ENCODE measurements at places on chromosomes 13 and 19.

DNA sequence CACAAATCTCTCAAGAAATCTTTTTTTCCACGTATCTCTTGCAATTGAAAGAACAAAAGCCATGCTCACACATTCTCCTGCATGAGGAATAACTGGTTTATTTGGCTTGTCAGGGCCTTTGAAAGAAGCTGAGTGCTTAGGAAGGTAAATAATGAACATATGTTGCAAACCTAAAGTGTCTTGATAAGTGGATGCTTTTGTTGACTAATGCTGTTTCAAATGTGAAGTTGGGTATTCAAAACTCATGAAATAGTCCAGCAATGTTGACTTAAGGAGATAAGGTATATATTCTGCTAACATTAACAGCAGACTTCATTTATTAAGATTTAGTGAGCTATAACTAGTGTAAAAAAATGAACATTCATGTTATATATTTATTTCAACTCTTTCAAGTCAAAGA, 1792.7 kb upstream of the MIR17HG start:
- no peak for DNase-seq

- no peak for DNase-seq
These were observed 100.2 kb upstream of the MBNL2 start for GRCh38 chr13:97121894-97122293.

DNA sequence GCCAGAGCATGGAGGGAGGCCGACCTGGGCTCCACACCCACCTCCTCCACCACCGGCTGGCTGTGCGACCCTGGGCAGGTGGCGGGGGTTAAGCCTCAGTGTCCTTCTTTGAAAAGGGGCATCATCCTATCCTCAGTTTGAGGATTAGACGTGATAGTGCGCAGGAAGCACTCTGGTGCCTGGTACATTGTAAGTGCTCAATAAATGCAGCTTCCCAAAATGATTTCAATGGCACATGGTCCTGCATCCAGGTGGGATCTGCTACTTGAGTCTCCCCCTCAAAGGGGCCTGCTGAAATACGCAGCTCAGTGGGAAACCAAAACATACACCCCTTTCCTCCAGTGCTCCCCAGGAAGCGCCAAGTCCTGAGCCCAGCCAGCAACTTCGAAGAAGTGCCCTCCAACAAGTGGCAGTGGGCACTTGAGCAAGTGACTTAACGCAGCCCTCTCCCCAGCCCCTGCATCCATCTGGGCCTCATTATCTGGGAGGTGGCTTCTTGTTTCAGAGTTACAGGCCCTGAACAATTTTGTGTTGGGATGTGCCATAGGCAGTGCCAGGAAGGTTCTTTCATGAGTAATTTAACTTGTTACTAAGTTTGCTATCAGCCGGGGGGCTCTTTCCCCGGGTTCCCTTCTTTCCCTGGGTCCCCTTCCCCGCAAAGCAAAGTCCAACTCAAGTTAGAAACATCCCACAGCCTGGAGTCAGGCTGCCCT, 17.9 kb downstream of the ACTN4 start:
- no peak for DNase-seq

GRCh38 chr13:111508902-111509509, 188.6 kb downstream of the TEX29 start:
- DNase-seq: no peak

GRCh38 chr13:112722433-112723263, 32.8 kb downstream of the ATP11A start:
- no peak for DNase-seq

GRCh38 chr13:31067416-31068118, 94.1 kb downstream of the HSPH1 start:
- no peak for DNase-seq

DNA sequence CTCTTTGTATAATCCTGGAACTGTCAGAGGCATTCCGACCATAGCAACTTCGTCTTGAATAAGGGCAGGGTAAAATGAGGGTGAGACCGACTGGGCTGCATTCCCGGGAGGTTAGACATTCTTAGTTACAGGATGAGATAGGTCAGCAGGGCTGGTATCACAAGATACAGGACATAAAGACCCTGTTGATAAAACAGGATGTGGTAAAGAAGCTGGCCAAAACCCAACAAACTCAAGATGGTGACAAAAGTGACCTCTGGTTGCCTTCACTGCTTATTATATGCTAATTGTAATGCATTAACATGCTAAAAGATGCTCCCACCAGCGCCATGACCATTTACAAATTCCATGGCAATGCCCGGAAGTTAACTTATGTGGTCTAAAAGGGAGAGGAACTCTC, 27.7 kb upstream of the MBNL2 start:
- DNase-seq: peak; percentile 18

DNA sequence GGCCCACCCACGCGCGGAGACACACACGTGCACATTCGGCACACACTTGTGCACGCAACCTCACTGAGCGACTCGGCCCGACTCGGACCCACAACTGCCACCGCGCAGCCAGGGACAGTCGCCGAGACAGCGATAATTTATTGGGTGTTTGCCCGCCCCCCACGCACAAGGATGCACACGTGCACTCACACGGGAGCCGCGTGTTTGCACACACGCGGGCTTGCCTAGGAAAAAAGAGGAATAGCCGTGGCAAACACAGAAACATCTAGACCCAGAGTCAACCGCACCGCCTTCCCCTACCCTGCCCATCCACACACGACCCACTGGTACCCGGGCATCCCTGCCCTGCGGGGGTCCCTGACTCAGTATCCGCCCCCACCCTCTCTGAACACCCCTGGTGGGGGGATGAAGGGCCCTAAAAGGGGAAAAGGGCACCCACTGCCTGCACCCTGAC, 1.1 kb upstream of the SSBP4 start:
- DNase-seq: no peak

DNA sequence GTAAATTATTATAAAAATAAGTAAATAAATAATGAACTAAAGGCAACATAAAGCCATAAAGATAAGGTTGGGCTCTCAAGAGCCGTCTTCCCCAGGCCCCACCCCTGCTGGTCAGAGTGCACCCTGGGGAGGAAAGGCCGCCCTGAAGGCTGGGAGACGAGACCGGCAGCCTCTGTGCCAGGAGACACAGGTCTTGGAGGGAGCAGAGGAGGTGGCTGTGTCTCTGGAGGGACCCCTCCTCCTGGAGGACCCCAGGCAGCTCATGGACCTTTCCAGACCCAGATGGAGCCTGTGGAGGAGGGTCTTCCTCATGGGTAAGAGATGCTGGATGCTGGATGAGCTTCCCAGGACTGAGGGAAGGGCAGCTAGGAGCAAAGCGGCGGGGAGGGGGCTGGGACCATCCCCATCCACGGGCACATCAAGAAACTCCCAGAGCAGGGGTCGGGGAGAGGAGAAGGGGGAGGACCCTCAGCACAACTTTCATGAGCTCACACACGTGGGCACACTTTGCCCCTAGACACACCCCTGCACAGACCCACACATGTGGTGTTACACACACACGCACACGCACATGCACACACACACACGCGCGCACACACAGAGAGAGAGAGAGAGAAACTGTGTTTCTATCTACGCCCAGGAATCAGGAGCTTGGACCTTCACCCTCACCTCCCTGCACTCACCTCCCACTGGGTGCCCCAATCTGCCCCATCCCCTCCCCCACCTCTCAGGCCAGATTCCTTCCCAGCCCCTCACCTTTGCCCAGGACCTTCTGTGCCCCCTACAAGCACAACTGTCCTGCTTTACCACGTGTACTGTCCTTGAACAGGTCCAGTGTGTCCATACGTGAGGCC, at the start of gene CEACAM18:
Gene CEACAM18, plus strand, starts transcription at position 159 of the 854 bp plus-strand sequence.
- no peak for DNase-seq

GRCh38 chr13:21014502-21015170, 46.8 kb downstream of the LATS2 start:
- DNase-seq: no peak

- no peak for DNase-seq
These were observed 44.3 kb downstream of the SPRY2 start for GRCh38 chr13:80296638-80297037.

DNA sequence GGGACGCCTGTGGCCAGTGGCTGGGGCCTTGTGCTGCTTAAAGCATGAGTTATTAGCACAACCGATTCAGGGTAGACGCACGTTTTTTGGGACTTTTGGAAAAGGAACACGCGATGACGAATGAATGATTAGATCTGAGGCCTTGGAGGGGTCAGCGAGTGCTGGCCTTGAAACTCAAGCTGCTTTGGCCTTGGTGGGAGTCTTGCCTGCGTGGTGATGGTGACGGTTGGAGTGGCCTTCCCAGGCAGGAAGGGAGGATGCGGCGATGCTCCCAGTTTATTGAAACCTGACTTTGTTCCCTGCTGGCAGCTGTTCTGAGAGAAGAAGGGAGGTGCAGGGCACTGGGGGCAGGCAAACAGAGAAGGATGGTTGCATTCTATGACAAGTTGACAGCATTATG, 63.1 kb upstream of the RNF113B start:
- no peak for DNase-seq

DNA sequence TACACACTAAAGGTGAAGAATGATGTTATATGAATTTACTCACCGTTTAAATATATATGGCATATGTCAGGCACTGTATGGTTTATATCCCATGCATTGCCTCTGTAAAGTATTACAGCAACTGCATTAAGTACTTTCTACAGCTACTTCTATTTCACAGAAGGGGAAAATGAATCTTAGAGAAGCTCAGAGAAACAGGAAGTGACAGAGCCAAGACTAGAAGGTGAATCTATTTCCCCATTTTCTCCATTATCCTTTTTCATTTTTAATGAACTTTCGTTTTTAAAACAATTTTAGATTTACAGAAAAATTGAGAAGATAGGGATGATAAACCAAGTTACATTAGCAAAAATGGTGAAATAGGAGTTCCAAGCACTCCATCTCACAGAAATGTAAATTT, 863.3 kb downstream of the UQCRFS1 start:
- no peak for DNase-seq

DNA sequence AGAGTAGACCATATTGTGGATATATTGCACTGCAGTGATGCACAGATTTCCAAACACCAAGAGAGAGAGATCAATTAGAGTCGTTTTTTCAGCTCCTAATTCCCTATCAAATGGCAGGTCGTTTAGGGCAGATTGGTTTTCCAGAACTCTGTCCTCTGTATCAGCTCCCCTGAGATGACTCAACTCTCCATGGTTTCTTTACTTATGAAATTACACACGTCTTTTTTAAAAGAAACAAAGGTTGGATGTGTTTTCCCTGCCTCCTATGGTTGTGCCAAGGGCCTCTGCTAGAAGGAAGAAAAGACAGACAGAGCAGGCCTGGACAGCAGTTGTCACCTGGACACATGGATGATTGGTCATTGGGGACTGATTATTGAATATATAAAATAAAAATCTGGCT, 478.1 kb upstream of the NBEA start:
- no peak for DNase-seq

DNA sequence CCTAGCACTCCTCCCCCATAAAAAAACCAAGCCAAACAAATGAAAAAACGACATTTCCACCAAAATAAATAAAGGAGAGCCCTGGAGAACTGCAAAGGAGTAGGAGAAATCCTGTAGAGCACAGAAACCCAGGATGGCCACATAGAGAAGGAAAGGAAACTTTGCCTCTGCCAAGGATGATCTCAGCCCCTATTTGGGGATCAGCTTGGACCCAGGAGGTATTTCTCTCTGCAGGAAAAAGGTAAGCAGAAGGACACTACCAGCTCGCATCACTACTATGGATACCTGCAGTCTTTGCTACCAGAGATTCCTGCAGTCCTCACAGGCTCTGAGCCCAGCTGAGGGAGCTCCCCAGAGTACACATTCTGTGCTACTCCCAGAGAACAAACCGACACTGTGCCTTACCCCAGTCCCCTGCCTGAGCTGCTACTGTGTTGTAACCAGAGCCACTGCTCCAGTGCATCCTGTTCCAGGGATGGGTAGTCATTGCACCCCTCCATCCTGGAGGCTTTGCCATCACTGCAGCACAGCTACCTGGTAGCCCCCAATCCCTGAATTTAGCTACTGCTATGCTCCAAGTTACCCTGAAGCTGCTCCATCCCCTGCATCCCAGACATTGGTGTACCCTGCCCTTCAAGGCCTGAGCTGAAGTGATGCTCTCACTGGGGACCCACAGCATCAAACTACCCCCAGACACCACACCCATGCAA, 41.7 kb downstream of the VWA8 start:
- DNase-seq: no peak

GRCh38 chr19:862581-863314, 3.3 kb downstream of the CFD start:
- peak; percentile 39 for DNase-seq

GRCh38 chr19:35889370-35890112, 10.8 kb downstream of the NFKBID start:
- DNase-seq: no peak

GRCh38 chr19:44955505-44956439, 592 bp downstream of the CLPTM1 start:
- no peak for DNase-seq

DNA sequence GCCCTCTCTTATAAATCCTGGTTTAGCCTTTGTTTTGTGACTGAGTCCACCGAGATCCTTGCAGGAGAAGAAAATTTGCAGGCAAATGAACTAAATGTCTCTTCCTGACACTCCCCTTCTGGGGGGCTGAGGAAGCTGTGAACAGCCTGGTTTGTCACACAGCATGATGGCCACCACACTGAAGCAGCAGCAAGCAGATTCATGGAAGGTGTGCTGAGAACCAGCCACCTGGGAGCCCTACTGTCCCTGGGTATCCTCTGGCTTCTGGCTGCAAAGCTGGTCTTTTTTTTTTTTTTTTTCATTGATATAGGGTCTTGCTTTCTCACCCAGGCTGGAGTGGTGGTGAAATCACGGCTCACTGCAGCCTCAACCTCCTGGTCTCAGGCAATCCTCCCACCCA, 11.2 kb downstream of the MRPS12 start:
- no peak for DNase-seq

- no peak for DNase-seq
These were observed 236.5 kb downstream of the FOXO1 start for GRCh38 chr13:40429706-40430545.

GRCh38 chr19:37778613-37779126, 716 bp downstream of the ZNF573 start:
- no peak for DNase-seq

DNA sequence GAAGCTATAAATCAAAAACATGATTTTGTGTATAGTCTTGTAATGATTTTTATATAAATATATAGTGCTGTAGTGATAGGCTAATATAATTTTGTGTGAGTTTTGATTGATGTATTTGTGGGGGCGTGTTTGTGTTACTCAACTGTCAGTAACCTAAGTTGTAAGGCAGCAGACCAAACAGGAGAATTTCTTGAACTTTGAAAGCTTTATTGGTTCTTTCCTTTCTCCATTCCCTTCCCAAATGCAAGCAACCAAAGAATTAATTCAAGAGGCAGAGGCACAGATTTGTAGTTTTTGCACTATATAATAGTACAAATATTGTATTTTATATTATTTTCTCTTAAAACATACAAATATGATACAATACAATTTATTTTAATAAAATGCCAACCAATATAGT, 109.6 kb downstream of the FLT1 start:
- no peak for DNase-seq

- no peak for DNase-seq
These were observed 826 bp upstream of the BSG start for GRCh38 chr19:571566-571974.
